ENCODE measurements at places on chromosomes 7 and 10.

DNA sequence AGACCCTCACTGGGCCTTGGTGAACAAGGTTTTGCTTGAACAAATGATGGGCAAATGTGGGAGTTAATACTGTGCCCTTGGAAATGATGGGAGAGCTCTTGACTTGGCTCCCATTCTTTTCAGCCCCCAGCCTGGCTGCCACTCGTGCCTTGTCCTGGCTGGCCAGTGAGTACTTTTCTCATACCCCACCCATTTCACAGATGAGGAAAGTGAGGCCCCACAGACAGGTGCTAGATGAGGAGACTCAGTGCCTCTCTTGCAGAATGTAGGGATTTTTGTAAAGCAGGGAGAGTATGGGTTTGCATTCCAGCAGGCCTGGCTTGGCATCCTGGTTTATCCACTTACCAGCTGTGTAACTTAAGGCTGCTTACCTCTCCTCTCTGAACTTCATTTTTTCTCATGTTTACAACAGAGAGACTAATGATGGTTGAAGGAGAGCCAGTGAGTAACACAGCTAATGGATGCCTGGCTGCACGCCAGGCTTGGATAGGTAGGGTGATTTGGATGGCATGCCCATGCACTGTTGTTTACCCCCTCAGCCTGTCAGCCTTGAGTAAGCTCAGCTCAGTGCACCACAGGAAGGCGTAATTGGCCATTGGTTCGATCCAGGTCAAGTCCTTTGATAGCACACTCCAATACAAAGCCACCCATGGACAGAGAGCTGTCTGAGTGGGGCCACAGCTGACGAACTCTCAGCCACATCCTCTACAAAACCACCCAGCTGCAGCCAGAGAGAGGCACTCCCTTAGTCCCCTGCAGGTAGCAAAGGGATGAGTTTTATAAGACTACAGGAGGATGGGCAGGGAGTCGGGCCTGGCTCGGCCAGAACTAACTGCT is 436.8 kb downstream of the RPS24 start:
- DNase-seq, result no peak

DNA sequence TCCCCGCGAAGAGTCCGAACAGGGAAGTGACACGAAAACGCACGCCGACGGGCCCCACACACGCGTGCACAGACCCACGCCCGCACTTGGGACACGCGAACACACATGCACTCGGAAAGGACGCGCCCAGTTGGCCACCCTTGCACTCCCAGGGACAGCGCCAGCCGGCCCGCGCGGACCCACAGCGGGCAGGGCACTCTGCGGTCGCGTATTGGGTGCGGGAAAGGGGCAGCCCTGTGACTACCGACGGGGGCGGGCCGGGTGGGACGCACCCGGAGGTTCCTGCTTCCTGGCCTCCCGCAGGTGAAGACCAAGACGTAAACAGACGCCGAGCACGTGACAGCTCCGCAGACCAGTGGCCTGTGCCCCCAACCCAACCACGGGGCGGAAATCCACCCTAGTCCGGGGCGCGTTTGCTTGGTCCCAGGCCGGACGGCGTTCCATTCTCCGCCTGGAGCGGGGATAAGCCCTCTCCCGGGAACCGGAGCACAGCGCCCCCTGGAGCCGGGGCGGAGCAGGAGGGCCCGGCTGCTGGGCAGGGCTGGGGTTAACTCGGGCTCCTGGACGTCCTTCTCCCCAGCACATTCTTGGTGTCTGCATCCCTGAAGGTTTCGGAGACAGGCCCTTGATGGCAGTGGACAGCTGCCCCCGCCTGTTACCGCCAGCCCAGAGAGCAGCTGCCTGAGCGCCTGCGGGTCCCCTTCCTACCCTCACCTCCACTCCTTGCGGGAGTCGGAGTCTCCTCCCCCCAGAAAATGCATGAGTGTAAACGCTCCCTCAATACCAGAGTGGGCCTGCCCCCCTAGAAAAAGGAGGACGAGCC is 2.0 kb upstream of the LZTS2 start:
- DNase-seq, result peak; percentile 37

DNA sequence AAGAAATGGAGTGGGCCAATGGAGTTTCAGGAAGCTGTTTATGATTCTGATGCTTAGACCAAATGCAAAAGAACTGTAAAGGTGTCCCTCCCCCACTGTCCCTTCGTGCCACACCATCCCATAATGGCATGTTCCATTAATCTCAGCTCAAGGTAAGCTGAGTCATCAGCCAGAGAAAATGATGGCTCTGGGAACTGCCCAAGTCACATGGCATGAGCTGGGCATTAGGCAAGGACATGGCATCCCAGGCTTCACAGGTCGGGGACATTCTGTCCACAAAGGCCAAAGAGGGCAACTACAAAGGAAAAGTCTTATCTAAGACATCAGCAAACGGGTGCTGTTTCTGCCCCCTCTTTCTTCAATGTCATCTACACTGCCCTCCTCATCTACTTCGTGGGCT is 44.9 kb downstream of the DLG5 start:
- no peak for DNase-seq

- DNase-seq, result no peak
Observed at GRCh38 chr7:33497051-33497450, 367.7 kb downstream of the BBS9 start.

- no peak for DNase-seq
Observed at GRCh38 chr7:46741938-46742540, 821.0 kb upstream of the IGFBP3 start.

- DNase-seq, result peak; percentile 23
Observed at GRCh38 chr10:61110188-61110844, 166.3 kb upstream of the RHOBTB1 start.

DNA sequence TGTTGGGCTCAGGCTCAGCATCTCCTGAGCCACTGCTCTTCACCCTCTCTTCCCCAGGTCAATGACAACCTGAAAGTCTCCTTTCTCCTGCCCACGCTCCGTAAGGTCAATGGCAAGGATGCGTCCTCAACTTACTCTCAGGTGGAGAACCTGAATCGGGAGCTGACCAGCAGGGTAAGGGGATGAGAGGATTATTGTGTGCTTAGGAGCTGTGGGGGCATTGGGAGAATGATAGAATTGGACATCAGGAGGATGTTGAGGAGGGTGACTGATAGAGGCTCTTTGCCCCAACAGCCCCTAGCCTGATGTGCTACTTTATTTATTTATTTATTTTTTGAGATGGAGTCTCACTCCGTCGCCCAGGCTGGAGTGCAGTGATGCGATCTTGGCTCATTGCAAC is 1.3 kb downstream of the LRWD1 start:
- no peak for DNase-seq

DNA sequence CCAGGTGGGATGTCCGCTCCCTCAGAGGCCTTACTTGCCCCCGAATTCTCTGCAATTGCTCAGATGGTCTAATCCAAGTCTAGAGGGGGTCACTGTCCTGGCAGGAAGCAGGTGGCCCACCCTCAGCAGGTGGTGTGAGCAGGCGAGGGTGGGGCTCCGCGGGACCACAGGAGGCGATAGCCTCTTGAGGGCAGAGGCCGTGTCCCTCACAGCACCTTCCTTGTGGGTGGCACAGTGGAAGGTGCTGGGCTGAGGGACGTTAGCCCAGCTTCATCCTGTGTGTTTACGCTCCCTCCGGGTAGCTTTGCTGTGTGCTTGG is 38.3 kb upstream of the INPP5A start:
- DNase-seq, result no peak

GRCh38 chr7:47045207-47046051 is 536.5 kb downstream of the TNS3 start:
- no peak for DNase-seq

GRCh38 chr10:79084012-79084971 is 15.5 kb downstream of the ZMIZ1 start:
- DNase-seq, result peak; percentile 47

DNA sequence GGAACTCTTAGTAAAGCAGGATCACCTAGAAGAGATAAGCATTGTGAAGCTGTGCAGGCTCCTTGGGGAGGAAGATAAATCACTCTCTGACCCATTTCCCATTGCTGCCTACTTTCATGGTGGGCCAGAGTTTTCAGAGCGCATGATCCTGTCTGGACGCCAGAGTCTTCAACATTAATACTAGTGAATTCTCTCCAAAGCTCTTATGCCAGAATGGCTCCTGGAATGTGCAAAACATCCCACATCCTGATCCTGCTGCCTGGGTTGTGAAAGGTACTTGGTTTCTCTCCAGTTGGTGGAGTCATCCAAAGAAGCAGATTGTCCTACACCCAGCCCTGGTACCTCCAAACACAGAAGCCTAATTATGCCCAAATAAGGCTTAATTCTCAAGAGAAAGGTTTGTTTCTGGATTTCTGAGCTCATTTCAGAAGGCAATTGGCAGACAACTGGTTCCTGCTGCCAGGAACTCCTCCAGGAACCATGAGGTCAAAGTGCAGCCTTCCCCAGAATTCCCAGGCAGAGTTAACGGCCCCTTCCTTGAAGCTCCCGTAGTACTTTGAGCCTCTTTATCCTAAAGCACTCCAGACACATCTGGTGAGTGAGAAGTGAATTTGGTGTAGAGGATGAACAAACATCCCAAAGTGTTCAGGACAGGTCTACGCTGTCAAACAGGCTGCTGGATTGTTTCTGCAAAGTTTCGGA is 495.2 kb downstream of the PLXNA4 start:
- DNase-seq, result peak; percentile 54

GRCh38 chr7:95473276-95473985 is 12.3 kb upstream of the ASB4 start:
- no peak for DNase-seq

DNA sequence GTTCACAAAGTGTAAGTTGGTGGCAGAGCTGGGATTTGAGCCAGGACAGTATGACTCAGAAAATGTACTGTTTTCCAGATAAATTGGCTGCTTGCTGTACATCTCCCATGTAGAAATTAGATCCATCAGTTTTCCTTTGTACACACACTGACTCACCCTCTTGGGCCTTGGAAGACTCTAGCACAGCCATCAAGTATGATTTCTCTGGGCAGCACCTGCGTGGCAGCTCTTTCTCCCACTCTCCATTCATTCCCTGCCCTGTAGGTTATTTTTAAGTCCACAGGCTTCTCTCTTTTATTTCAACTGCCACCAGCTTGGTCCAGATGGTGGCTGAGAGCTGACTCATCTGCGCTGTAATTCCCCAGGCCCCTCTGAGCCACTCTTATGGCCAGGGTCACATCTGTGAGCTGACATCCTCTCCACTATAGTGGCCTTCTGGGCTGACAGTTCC is 28.3 kb upstream of the SDK1 start:
- no peak for DNase-seq

- DNase-seq, result no peak
Observed at GRCh38 chr7:121313220-121313792, 15.5 kb upstream of the WNT16 start.

DNA sequence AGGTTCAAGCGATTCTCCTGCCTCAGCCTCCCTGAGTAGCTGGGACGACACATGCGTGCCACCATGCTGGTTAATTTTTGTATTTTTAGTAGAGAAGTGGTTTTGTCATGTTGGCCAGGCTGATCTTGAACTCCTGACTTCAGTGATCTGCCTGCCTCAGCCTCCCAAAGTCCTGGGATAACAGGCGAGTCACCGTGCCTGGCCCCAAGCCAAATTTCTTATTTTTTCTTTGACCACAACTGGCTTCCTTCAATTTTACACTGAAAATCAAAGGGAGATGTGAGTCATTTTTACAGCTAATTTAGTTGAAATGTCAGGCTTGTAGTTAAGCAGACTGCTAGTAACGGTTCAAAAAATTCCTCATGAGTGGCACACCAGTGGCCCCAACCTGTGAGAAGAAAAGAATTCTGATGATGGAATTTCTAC is 7.8 kb downstream of the RNF216 start:
- DNase-seq, result peak; percentile 64

- DNase-seq, result no peak
Observed at GRCh38 chr10:11617233-11617632, 5.8 kb upstream of the USP6NL start.

- no peak for DNase-seq
Observed at GRCh38 chr10:76106611-76107010, 675.2 kb downstream of the LRMDA start.

DNA sequence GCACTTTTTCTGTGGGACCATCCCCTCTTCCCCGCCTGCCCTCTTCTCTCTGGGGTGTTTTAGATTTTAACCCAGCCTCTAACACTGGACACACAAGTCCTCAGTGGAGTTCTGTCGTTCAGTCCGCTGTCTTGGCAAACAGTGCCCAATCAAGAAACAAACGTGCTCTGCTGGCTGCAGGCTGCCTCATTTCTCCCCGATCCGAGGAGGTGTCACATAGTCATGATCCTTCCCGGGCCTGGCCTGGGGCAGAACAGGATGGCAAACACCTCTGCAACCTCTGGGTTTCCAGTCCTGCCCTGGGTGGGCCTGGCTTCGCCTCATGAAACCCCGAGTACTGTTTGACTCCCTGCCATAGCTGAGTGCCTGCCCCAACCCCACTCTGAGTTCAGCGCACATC is 110.9 kb upstream of the INSYN2A start:
- DNase-seq, result no peak

DNA sequence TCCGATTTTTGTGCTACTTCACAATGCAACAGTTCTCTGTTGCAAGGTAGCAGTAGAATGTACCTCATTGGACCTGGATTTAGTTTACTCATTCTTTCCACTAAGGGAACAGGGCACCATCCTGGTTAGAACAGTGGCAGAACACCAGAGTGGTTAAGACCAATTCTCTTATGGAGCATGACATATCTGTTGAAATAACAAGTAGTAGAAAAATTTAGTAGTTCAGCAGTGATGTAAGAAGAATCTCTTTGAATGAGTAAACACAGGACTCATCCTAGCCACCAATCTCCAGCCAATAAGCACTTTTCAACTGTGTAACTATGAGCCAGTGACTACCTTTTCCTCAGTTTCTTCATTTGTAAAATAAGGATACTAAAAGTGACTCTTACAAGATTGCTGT is 2.4 kb downstream of the ANKRD22 start:
- no peak for DNase-seq

GRCh38 chr7:54831046-54831643 is 72.1 kb upstream of the SEC61G start:
- DNase-seq, result no peak

DNA sequence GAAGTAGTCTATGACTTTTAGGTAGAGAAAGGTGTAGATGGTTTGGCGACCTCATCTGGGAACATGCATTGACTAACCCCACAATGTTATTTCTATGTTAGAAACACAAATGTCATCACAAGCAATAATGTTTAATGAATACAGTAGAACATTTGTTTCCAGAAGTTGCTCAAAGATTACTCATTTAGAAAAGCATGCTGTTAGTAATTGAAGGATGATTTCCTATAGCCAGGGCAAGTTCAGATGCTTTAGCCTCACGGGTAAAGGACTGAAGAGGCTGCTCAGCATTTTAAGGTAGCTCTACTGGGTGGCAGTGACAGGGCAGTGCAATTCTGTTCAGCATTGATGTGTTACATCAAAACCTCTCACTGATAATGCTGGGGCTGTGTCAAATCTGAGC is 199.3 kb upstream of the FZD1 start:
- DNase-seq, result no peak

- DNase-seq, result no peak
Observed at GRCh38 chr7:150409300-150410030, 30.3 kb downstream of the ZNF775 start.

- no peak for DNase-seq
Observed at GRCh38 chr10:122089311-122090017, 100.5 kb downstream of the TACC2 start.
